ENCODE measurements at places on chromosomes 2 and 18. TPM values are rescaled to one million over a fixed set of nuclear protein-coding genes. Genes with fewer than 3 reads are reported as not detected.

Gene C2orf78
- polyA plus RNA-seq, result 0.02 TPM

Gene CFC1
- not detected for polyA plus RNA-seq

Gene ADD2
- 0.30 TPM for polyA plus RNA-seq

Gene ALPG
- not detected for polyA plus RNA-seq

Gene IL18R1
- 0.11 TPM for polyA plus RNA-seq

Gene KCNG2
- not detected for polyA plus RNA-seq

Gene BMP10
- polyA plus RNA-seq, result not detected

Gene TEX44
- not detected for polyA plus RNA-seq

Gene APLF
- polyA plus RNA-seq, result 1.1 TPM

Gene NGEF
- 1.4 TPM for polyA plus RNA-seq

Gene SRD5A2
- polyA plus RNA-seq, result not detected

Gene DCDC2C
- polyA plus RNA-seq, result not detected

Gene PDIA6
- polyA plus RNA-seq, result 308 TPM

Gene OST4
- polyA plus RNA-seq, result 876 TPM

Gene TMEM131
- polyA plus RNA-seq, result 7.8 TPM

Gene MAP2
- 11.1 TPM for polyA plus RNA-seq

DNA sequence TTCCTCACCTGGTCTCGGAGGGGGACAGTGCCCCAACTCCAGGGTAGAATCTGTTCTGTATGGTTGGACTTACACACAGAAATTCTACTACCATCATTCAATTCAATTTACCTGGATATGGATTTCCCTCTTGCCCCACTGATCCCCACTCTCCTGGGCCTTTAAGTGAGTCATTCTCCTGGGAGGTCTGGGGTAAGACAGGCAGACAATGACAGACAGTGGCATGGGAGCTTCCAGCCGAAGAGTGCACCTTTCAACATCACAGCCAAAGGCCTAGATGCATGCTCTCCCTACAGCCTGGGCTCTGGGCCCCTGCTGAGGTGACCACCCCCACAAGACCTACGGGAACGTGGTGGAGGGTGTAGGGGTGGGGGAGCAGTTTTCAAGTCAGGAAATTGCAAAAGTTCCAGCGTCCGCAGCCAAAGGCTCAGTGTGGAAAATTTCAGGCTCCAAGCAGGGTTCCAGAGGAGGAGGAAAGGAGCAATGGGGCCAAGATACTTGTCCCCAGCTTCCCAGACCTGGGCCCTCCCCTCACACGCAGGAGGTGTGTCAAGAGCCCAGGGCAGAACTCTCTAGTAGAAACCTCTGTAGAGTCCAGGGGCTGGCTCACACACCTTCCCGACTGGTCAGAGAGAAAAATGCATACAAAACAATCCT lies 296.4 kb downstream of the CYP26B1 start:
- peaks cover 18% of the 10 kb centered on the region for H3K4me1 ChIP-seq
- no peaks in the 10 kb centered on the region for H3K27me3 ChIP-seq
- no peak overlapping the region for H3K4me3 ChIP-seq
- H3K27ac ChIP-seq, result no peak overlapping the region

DNA sequence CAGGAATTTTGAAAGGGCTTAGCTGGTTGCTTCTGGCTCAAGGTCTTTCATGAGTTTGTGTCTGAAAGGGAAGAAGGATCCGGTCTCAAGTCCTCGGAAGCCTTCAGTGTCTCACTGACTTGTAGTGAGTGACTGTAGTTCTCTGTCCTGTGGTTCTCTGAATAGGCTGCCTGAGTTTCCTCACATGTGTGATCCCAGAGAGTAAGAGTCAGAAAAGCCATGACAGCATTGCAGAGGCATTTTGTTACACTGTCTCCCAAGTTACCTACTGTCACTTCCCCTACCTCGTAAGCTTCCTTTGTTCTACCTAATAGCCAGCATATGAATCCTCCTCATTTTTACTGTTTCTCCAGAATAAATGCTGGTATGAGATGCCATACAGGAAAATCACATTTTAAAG lies 709.1 kb upstream of the CHAC2 start:
- H3K4me3 ChIP-seq, result no peak overlapping the region
- no peaks in the 10 kb centered on the region for H3K4me1 ChIP-seq
- no peak for DNase-seq
- H3K27me3 ChIP-seq, result no peaks in the 10 kb centered on the region
- no peak overlapping the region for H3K27ac ChIP-seq

DNA sequence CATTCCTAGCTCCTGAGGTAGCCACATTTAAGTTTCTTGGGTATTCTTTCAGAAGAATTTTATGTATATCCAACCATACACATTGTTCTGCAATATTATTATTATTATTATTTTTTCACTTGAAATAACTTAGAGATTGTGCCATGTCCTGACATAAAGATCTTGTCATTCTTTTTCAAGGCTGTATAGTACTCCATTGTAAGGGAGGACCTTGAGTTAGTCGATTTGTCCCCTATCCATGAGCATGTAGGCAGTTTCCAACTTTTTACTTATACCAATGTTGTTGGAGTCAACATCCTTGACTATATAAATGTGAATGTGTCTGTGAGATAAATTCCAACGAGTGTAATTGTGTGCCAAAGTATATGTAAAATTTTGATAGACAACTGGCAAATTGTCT lies 891 bp upstream of the EGR4 start:
- H3K4me3 ChIP-seq, result no peak overlapping the region
- peaks cover 15% of the 10 kb centered on the region for H3K4me1 ChIP-seq
- H3K36me3 ChIP-seq, result no peaks in the 10 kb centered on the region
- DNase-seq, result no peak
- peaks cover 54% of the 10 kb centered on the region for H3K27me3 ChIP-seq

GRCh38 chr18:10242936-10243680 lies 211.3 kb upstream of the APCDD1 start:
- DNase-seq, result no peak
- H3K4me3 ChIP-seq, result no peak overlapping the region
- H3K4me1 ChIP-seq, result peaks cover 34% of the 10 kb centered on the region
- no peak overlapping the region for H3K27ac ChIP-seq
- H3K36me3 ChIP-seq, result no peaks in the 10 kb centered on the region

- H3K27ac ChIP-seq, result no peak overlapping the region
- no peak overlapping the region for H3K4me3 ChIP-seq
- H3K36me3 ChIP-seq, result no peaks in the 10 kb centered on the region
- H3K27me3 ChIP-seq, result no peaks in the 10 kb centered on the region
- DNase-seq, result no peak
Measured at GRCh38 chr2:135525786-135526185, 5.2 kb downstream of the ZRANB3 start.

- no peaks in the 10 kb centered on the region for H3K36me3 ChIP-seq
- no peaks in the 10 kb centered on the region for H3K27me3 ChIP-seq
- no peaks in the 10 kb centered on the region for H3K4me1 ChIP-seq
- peak overlapping the region; percentile 67 for H3K27ac ChIP-seq
- H3K4me3 ChIP-seq, result no peak overlapping the region
- no peak for DNase-seq
Measured at GRCh38 chr2:8574196-8575037, 107.4 kb upstream of the ID2 start.

GRCh38 chr2:228699400-228699799 lies 517.9 kb upstream of the SPHKAP start:
- no peaks in the 10 kb centered on the region for H3K36me3 ChIP-seq
- no peaks in the 10 kb centered on the region for H3K27me3 ChIP-seq
- H3K4me1 ChIP-seq, result no peaks in the 10 kb centered on the region
- DNase-seq, result no peak
- no peak overlapping the region for H3K4me3 ChIP-seq

DNA sequence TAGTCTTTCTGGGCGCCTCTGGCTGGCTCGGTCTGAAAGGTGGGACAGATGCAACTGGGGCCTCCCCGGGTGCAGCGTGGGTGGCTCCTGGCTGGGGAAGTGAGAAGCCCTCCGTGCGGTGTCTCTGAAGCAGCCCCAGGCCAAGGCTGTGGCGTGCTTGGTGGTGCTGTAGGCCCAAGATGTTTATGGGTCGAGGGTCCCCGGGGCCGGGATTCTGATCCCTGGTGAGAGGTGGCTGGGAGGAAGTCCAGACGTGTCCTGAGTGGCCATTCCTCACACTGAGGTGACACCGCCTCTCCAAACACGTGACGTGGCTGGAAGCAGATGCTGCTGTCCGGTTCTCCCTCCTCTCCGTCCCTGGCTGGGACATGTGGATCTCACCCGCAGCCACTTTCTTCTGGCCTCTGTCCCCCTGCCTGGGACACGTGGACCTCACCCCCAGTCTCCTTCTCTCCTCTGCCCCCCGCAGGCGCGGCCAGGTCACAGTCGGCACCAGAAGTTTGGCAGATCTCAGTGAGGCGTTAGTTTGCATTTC lies 12.6 kb downstream of the RTP5 start:
- peak; percentile 74 for DNase-seq
- no peaks in the 10 kb centered on the region for H3K27me3 ChIP-seq
- H3K4me3 ChIP-seq, result peak overlapping the region; percentile 49

- DNase-seq, result peak; percentile 63
- H3K27me3 ChIP-seq, result no peaks in the 10 kb centered on the region
- no peak overlapping the region for H3K4me3 ChIP-seq
- H3K4me1 ChIP-seq, result peaks cover 66% of the 10 kb centered on the region
Measured at GRCh38 chr2:157839162-157839801, 36.8 kb downstream of the ACVR1 start.

GRCh38 chr2:170371231-170371998 lies 193.5 kb downstream of the MYO3B start:
- no peaks in the 10 kb centered on the region for H3K36me3 ChIP-seq
- H3K27me3 ChIP-seq, result peaks cover 10% of the 10 kb centered on the region
- H3K4me1 ChIP-seq, result no peaks in the 10 kb centered on the region
- H3K4me3 ChIP-seq, result no peak overlapping the region
- DNase-seq, result no peak

GRCh38 chr2:85278361-85278760 lies 49.4 kb downstream of the TGOLN2 start:
- peaks cover 21% of the 10 kb centered on the region for H3K4me1 ChIP-seq
- H3K27ac ChIP-seq, result peak overlapping the region; percentile 67
- DNase-seq, result no peak
- no peaks in the 10 kb centered on the region for H3K36me3 ChIP-seq

GRCh38 chr2:221518201-221518934 lies 53.7 kb downstream of the EPHA4 start:
- no peak for DNase-seq
- H3K27me3 ChIP-seq, result no peaks in the 10 kb centered on the region
- no peak overlapping the region for H3K27ac ChIP-seq
- H3K36me3 ChIP-seq, result no peaks in the 10 kb centered on the region
- no peaks in the 10 kb centered on the region for H3K4me1 ChIP-seq

DNA sequence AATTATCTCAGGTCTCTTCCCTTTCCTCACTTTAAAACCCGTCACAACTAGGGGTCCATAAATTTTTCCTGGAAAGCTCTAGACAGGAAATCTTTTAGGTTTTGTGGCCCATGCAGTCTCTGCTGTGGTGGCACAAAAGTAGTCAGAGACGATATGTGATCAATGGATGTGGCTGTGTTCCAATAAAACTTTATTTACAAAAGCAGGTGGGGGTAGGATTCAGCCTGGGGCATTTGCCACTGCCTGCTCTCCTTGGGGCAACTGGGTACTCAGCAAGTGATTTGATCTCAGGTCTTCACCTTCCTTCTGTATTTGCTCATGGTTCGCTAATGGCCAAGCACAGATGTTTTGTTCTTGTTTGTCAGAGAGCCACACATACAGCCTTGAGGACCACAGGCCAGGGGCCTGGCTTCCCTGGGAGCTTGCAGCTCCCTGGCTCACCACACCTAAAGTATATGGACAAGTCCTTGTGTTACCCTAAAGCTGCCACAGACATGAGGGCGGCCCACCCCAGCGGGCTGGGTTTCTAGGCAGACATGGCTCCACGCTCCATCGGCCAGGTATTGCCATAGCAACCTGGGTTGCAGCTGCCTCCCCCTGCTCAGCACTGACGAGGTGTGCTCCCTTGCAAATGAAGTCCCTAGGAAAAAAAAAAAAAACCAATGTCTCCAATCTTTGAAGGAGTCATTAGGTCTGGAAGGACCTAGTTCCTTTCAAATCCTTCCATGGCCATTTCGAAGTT lies 89.7 kb upstream of the YWHAQ start:
- no peak overlapping the region for H3K4me3 ChIP-seq
- no peaks in the 10 kb centered on the region for H3K27me3 ChIP-seq
- H3K27ac ChIP-seq, result no peak overlapping the region
- H3K36me3 ChIP-seq, result no peaks in the 10 kb centered on the region
- no peak for DNase-seq
- H3K4me1 ChIP-seq, result no peaks in the 10 kb centered on the region

DNA sequence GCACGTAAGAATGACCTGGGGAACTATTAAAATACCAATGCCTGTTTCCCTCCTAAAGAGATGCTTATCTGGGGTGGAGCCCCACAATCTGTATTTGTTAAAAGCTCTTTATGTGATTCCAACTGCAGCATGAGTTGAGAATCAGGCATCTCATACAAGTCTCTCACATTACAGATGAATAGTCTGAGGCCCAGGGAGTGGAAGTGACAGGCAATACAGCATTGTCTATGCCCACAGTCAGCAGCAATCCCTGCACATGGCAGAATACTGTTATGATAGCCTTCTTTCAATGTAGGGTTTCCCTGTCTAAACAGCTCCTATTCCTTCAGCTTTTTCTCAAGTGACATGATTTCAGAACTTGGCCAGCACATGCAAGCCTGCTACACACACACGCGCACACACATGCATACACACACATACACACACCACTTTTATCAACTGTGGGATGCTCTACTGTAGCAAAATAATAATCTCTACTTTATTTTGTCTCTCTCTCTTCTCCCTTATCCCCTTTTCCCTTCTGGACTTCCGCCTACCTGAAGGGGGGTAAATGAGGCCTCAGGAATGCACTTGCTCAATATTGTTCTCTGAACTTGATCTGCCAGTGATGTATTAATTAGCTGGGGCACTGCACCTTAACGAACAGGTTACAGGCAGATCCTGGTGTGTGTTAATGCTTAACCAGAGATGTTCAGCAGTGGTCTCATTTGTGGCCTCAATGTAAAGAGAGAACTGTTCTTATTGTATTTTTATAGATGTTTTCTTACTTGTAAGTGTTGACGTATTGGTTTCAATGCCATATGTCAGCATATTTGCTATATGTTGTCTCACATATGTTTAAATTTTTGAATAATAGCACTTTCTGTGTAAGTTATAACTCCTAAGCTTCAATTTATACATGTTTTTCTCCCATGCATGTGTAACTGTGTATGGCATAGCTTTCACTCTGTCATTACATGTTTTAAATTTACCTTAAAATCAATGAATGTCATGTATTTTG lies 116.0 kb downstream of the SETBP1 start:
- no peak for DNase-seq
- H3K27me3 ChIP-seq, result no peaks in the 10 kb centered on the region
- H3K4me3 ChIP-seq, result no peak overlapping the region
- no peaks in the 10 kb centered on the region for H3K36me3 ChIP-seq
- H3K4me1 ChIP-seq, result peaks cover 6% of the 10 kb centered on the region

GRCh38 chr2:65364986-65365733 lies 67.2 kb downstream of the SPRED2 start:
- H3K4me1 ChIP-seq, result peaks cover 55% of the 10 kb centered on the region
- H3K4me3 ChIP-seq, result no peak overlapping the region
- DNase-seq, result no peak
- peak overlapping the region; percentile 95 for H3K27ac ChIP-seq
- no peaks in the 10 kb centered on the region for H3K36me3 ChIP-seq
- no peaks in the 10 kb centered on the region for H3K27me3 ChIP-seq

DNA sequence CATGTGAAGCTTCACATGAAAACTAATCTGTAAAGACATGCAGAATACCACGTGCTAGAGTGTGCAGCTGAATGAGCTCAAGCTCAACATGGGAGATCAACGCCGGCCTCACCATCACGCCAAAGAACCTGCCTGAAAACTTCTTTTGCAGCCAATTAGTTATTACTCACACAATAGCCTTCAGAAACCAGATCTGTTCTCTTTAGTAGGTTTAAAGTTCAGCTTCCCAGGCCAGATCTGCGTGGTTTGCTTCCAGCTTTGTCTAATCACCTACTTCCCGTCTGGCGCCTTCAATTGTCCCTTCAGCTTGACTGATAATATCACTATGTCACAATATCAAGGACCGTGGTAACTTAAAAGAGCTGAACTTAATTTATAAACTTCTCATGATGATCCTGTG lies 68.0 kb upstream of the ZNF236 start:
- no peak overlapping the region for H3K27ac ChIP-seq
- no peak overlapping the region for H3K4me3 ChIP-seq
- no peak for DNase-seq
- no peaks in the 10 kb centered on the region for H3K27me3 ChIP-seq
- H3K36me3 ChIP-seq, result no peaks in the 10 kb centered on the region
- H3K4me1 ChIP-seq, result no peaks in the 10 kb centered on the region
